NT2/D1 (cell line): ENCODE measurements at places on chromosomes 11 and 22.
A peak's percentile ranks its signal among the peaks of the same experiment; 100 is the strongest.

- DNase-seq, result no peak
Measured at GRCh38 chr11:48058064-48058463, 77.7 kb downstream of the PTPRJ start.

- DNase-seq, result no peak
Measured at GRCh38 chr11:16982809-16983208, 31.4 kb downstream of the PLEKHA7 start.

GRCh38 chr22:39806109-39806508 is 87.5 kb downstream of the ENTHD1 start:
- DNase-seq, result no peak

DNA sequence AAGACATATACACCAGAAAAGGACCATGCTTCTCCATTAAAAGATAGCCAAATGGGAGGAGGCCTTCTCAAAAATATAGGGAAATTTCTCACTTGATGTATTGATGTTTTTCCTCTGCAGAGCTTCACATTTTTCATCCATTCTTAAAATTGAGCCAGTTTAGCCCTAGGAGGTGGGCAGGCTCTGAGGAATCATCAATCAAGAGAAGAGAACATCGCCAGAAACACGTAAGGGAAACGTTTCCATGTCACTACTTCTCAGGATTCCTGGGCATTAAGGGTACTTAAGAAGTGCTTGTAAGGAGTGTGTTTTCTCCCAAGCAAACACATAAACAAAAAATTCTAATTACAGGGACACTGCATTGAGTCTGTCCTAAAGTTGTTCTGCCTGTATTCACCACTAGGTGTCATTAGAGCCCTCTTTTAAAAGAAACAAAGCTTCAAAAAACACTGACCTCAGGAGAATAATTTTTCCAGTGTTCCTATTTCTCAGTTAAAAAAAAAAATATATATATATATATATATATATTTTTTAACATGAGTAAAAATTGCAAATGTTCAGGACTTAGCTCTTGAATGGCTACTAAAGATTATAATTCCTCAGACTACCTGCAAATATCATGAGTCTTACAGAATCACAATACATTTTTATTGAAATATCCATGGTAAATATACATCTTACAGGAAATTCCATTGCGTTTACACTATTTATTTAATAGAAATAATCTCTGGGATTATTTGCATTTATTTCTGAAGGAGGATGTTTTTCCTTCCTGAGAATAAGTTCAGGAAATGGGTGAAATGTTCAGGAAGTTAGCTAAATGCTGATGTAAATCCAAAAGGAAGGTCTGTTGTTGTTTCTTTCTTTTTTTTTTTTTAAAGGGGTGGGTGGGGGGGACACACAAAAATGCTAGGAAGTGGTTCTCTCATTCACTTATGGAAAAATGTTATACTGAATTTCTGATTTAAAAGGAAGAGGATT is 16.0 kb downstream of the FZD4 start:
- no peak for DNase-seq

DNA sequence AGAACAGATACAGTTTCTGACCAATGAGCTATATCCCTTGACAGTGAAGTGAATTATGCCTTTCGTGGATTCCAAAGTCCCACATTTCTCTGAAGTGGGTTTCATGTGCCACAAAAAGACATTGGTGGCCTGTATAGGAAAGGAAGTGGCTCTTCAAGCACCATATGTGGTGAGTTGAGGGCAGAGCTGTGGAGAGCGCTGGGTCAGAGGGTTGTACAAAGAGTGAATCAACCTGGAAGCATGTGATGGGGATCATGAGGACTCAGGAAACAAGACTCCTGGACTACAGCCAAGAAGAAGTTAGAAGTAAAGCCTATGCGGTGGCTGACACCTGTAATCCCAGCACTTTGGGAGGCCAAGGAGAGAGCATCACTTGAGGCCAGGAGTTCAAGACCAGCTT is 579 bp upstream of the SLC5A4 start:
- no peak for DNase-seq

- DNase-seq, result no peak
Measured at GRCh38 chr11:46504817-46505613, 88.8 kb downstream of the AMBRA1 start.

GRCh38 chr11:121006922-121007321 is 17.0 kb upstream of the TBCEL start:
- no peak for DNase-seq

GRCh38 chr22:43060183-43060582 is 29.0 kb downstream of the TTLL1 start:
- DNase-seq, result peak; percentile 36

DNA sequence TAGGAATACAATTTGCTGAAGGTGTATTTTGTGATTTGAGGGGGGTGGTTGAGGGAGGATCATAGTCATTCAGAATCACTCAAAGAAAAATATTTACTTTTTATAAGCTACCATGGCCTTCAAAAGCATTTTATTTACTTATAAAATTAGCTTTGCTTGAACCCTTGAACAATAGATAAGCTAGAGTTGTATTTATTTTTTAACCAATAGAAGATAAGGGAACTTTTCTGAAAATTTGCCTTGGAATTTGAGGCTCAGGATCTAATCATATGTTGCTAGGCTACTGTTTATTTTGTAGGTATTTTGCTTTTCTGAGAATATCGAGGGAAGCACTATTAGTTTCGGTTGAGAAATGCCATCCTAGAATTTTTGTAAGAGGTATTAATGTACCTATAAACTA is 82.1 kb downstream of the EMSY start:
- no peak for DNase-seq

DNA sequence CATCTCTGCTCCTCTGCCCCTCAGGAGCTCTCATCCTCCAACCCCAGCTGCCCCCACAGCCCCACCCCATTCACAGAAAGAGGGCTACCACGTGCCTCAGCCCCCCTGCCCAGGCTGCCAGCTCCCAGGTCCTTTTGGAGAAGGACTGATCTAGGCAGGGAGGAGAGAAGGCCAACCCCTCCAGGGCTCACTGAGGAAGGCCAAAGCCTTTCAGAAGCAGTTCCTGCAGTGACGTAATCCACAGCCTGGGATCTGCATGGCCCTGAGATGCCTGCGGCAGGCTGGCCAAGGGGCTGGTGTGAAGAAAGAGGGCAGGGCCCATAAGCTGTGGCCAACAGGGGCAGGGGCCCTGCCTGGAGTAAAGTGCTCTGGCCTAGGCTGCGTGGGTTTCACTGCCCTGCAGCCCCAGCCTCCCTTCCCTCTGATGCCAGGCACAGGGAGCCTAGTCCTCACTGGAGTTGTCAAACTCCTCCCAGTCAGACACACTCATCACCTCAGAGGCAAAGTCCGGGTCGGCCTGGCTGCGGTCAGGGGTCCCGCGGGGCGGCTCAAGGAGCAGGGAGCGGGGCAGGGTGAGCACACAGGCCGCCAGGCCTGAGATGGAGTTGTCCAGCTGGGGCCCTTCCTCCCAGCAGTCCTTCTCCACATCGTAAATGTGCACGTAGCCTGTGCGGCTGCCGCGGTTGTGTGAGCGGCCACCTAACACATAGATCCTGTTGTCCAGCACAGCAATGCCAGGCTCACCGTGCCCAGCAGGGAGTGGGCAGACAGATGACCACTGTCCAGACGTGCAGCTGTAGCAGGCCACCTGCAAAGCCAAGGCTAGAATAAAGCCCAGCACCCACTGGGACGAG is 4.2 kb upstream of the SCARF2 start:
- DNase-seq, result no peak

GRCh38 chr11:14642453-14642852 is 1.2 kb upstream of the PDE3B start:
- DNase-seq, result no peak

DNA sequence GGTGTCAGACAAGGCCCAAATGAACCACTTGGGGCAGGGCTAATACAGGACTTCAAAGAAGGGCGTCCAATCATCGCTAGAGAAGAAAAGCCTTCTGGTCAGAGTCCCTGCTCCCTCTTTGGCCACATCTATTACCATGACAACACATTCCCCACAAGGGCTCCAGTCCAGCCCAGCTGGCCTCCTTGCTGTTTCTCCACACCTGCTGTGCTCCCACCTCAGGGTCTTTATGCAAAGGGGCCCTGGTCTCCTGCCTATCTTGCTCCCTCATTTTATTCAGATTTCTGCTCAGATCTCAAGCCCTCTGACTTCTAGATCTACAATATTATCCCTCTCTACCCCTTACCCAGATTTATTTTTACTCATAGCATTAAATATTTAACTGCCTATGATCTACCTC is 58.0 kb upstream of the KIRREL3 start:
- DNase-seq, result no peak

DNA sequence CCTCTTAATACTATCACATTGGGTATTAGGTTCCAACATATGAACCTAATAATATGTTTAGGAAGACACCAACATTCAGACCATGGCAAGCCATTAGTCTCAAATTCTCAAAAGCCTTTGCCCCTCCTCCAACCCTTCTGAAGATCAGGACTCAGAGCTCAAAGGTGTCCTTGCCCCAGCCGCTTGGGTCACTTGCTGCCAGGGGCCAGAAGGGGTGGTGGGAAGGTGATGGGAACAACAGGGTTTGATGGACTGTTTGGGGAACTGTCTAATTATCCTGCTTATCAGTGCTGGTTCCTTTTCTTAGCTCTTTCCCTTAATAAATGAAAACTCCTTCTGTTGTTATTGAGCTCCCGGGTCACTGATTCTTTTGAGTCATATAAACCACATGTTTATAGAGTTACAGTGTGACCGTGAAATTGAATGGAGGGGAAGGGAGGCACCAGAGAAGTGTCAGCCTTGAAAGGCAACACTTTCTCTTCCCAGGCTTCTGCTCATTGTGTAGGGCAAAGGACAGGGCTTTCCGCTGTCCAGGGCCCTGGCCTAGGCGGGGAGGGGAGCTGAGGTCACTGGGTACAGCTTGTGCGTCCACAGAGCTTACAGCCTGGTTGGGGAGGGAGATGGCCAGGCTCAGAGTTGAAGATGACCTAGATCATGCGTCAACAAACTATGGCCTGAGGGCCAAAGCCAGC is 105.1 kb downstream of the FBXO7 start:
- no peak for DNase-seq

- no peak for DNase-seq
Measured at GRCh38 chr22:44116755-44117684, 63.7 kb upstream of the PARVG start.

DNA sequence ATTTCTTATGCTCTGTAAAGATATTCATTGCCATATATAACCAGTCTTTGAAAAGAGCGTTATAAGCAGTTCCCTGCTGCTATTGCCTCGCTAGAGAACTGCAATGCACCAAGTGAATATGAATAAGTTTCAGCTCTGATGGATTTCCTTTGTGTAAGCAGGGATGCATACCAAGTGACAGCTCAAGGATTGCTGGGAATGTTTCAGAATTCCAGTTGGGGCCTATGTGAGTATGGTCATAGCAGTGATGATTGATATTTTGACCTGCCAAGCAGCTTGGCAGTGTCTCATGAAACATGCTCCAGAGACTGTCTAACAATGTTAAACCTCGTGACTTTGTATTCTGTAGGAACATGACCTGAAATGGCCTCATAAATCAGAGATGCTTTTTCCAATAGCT is 312.6 kb downstream of the C11orf87 start:
- no peak for DNase-seq

GRCh38 chr11:92960886-92961285 is 8.6 kb upstream of the MTNR1B start:
- DNase-seq, result no peak

DNA sequence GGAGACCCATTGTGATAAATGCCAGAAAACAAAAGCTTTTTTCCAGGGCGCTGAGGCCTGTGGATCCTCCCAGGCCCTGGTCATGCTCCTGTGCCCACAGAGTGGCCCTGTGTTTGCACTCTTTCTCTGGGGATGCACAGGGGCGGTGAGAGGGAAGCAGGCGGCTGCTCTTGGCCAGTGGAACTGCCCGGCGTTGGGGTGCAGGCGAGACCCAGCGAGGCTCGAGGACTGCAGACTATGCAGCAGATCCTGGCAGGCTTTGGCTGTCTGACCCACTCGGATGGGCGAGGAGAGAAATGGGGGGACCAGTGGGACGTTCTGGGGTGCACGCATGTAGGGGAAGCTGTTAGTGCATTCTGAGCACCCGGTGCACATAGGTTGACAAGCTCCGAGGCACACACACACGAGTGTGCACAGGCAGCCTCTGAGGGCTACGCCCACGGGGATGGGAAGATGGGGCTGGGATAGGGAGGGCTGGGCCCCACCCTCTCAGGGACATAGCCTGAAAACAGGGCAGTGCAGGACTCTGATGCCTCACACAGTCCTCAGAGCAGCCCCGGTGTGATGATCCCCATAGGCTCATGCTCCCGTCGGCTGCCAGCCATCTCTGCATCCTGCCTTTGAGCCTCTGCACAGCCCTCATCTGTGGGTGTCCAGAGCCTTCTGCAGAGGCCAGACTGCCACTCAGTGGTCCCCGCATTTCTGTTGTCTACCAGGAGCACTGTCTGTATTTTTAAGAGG is 1233.5 kb downstream of the BRD1 start:
- DNase-seq, result no peak

- no peak for DNase-seq
Measured at GRCh38 chr11:19832086-19832750, 119.6 kb downstream of the NAV2 start.
